T-helper 1 cell (primary cell): ENCODE measurements at places on chromosomes 11 and 22.

DNA sequence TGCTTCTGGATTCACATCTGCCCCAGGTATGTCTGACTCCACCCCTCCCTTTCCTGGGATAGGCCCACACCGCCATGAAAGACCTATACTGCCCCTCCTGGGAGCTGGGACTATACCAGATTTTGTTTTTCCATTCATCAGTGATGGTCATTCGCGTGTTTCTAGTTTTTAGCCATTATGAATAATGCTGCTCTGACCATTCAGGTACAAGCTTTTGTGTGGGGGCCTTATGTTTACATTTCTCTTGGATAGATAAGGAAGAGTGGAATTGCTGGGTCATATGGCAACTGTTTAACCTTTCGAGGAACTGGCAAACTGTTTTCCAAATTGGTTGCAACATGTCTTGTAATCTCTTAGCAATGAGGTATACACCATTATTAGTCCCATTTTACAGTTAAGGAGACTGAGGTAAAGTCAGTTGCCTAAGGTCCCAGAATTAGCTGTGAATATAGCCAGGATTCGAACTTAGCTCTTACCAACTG, 1.2 kb upstream of the TBC1D10A start:
- no peak for DNase-seq

- no peak for DNase-seq
These were observed 45.5 kb downstream of the PACSIN2 start for GRCh38 chr22:42969348-42969975.

- no peak for DNase-seq
These were observed 20.6 kb downstream of the STARD10 start for GRCh38 chr11:72773291-72773690.

DNA sequence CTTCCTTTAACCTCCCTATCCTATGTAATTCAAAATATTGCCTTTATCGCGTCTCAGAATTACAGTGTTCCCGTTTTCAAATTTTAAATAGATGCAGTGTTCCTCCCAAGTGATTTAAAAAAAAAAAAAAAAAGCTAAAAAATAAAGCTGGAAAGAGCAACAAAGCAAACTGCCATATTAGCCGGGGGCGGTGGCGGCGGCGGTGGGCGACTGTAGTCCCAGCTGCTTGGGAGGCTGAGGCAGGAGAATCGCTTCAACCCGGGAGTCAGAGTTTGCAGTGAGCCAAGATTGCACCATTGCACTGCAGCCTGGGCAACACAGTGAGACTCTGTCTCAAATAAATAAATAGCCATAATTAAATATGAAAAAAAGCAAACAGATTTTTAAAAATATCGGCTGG, 5.5 kb upstream of the AGBL2 start:
- DNase-seq = no peak

GRCh38 chr22:45224331-45224730, 16.4 kb downstream of the KIAA0930 start:
- DNase-seq = no peak

GRCh38 chr22:24147666-24148065, 33.6 kb upstream of the SUSD2 start:
- DNase-seq = no peak

- DNase-seq = peak; percentile 61
These were observed 759 bp upstream of the PEX16 start for GRCh38 chr11:45918331-45918941.

DNA sequence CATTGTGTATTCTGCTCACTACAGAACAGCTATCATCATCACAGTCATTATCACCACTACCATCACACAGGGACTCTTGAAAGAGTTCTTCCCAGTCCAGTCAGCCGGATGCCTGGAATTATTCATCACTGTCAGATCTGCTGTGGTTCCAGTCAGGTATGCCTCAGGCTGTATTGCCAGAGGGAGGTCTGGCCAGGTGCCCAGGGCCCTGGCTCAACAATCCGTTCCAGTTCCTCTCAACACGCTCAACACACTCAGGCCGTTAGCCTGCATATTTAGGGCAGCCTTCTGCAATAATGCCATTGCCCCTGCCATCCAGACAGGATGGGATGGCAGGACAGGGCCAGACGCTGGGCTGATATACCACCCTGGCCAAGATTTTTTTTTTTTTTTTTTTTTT, 28.6 kb upstream of the RASL10A start:
- no peak for DNase-seq

DNA sequence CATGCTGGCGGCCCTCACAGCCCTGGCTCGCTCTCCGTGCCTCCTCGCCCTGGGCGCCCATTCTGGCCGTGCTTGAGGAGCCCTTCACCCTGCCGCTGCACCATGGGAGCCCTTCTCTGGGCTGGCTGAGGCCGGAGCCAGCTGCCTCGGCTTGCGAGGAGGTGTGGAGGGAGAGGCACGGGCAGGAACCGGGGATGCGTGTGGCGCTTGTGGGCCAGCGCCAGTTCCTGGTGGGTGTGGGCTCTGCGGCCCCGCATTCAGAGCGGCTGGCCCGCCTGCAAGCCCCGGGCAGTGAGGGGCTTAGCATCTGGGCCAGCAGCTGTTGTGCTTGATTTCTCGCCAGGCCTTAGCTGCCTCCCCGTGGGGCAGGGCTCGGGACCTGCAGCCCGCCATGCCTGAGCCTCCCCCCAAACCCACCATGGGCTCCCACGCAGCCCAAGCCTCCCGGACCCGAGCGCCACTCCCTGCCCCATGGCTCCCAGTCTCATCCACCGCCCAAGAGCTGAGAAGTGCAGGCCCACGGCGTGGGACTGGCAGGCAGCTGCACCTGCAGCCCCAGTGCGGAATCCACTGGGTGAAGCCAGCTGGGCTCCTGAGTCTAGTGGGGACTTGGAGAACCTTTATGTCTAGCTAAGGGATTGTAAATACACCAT, 163.4 kb upstream of the LRRC4C start:
- no peak for DNase-seq

- no peak for DNase-seq
These were observed 9.6 kb downstream of the PLEKHA7 start for GRCh38 chr11:17004486-17005148.

- DNase-seq = no peak
These were observed 15.2 kb upstream of the ARAP1 start for GRCh38 chr11:72767203-72768062.

DNA sequence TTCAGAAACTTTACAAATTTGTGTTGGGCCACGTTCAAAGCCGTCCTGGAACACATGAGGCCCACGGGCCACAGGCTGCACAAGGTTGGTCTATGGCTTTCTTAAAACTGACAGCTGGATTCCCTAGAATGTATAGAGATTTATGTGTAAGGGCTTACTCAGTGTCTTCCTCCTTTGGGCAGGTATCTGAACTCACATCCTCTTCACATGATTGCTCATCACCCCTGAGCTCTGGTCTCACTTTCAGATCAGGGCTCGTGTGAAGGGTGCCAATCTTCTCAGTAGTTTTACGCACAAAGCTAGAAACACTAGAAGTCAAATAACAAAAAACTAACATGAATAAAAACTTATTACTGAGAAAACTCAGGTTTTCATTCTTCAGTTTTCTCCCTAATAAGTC, 27.1 kb downstream of the HPS5 start:
- no peak for DNase-seq

DNA sequence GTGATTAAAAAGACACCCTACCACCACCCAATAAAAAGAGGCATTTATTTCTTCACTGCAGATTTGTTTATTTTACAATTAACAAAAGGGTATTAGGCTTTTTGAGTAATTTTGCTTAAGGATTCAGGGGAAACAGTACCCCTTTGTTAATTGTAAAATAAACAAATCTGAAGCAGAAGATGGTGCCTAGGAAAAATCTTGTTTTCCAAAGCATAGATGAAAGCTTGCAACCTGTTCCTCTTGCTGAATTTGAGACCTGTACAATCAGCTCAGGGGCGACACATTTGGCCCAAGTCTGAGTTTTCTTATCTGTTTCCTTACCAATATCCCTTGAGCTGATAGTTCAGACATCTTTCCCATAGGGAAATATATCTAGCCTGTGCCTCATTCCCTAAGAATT, 171.9 kb downstream of the GRIA4 start:
- DNase-seq = no peak

DNA sequence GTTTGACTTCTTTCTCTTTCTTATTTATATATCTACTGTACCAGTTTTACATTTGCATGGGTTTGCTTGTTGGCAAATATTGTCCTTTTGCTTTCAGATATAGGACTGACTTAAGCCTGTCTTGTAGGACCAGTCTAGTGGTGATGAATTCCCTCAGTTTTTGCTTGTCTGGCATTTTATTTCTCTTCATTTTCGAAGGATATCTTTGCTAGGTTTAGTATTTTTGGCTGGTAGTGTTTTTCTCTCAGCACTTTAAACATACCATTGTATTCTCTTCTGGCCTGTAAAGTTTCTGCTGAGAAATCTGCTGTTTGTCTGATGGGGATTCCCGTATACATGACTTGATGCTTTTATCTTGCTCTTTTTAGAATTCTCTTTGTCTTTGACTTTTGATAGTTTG, 14.2 kb upstream of the ZBED5 start:
- no peak for DNase-seq

DNA sequence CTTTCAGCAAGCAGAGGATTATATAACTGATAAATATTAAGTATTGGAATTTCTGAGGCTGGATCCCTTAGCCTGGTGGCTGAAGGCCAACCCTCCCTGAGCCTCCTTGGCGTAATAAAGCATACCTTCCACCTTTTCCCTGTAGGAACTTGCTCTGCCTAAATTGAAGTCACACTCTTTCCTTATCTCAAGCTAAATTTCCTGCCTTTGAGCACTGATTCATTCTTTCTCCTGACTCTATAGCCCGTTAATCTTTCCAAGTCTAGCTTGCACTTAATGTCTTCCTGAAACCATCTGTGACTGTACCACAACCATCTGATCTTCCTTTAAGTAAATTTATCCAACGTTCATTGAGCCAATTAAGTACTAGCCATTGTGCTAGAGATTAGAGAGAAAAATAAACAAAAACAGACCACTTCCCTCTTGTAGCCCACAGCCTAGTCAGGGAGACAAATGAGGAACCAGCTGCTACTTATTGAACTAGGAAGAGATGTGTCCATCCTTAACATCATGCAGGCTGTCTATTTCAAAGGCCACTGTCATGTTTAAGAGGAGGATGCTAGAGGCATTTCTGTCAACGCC, 62.9 kb downstream of the GRK3 start:
- no peak for DNase-seq

DNA sequence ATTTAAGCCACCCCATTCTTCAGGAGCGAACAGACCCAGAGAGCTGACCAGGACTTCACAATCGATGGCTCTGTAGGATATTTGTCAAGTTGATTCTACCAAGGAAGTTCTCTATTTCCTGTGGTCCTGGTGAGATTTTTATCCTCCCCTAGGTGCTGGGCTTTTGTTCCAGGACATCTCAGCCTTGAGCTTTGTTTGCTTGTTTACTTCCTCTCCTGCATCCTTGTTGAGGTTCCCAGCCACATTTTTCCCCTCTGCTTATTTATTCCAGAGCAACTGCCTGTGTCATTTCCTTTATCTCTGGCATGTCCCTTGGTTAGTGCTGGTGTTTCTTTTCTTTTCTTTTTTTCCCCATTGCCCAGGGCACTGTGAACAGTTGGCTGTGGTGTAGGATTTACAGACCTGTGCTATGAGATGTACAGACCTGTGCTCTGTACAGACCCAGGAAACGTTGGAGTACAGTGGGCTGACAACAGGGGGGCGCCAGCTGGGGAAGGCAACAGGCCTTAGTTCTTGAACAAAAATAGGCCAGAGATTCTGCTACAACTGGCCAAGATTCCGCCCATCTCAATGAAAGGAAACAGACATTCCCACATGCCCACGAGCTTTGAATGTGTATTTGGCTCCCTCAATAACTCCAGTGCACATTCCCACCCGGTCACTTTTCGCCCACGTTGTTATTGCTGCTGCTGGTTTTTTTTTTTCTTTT, 235.9 kb upstream of the DDI1 start:
- DNase-seq = no peak

- DNase-seq = no peak
These were observed 42.2 kb downstream of the DRG1 start for GRCh38 chr22:31441652-31442051.

GRCh38 chr11:65370659-65371049, 11.8 kb downstream of the SLC25A45 start:
- no peak for DNase-seq

DNA sequence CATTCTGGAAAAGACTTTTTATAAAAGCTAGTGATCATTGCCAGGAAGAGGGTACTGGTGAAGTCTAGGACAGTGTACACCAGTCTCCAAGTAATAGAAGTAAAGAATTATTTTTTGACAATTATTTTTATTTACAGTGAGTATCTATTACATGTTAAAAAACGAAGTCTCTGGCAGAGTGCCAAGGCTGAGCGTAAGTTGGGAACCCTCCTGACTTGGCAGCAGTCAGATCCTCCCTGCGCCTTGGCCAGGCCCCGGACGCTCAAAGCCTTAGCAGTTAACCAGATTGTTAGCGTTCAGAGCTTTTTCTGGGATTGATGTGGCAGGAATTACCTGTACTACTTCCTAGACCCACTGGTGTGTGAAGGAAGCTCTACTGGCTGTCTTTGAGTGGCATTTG, 38.1 kb upstream of the CTTN start:
- no peak for DNase-seq

GRCh38 chr22:19360862-19361261, 69.3 kb upstream of the CLTCL1 start:
- no peak for DNase-seq
